Foreskin keratinocyte (primary cell): ENCODE measurements at places on chromosomes 6 and 20. TPM values are rescaled to one million over a fixed set of nuclear protein-coding genes. Genes with fewer than 3 reads are reported as not detected.

The RNF144B gene
- total RNA-seq = 17.5 and 18.0 TPM in 2 replicates

The CCN6 gene
- 0.11 and 0.37 TPM in 2 replicates for total RNA-seq

The GTSF1L gene
- total RNA-seq = not detected in 2 replicates

The FOXF2 gene
- total RNA-seq = 0.11 and 0.14 TPM in 2 replicates

The KIAA1755 gene
- 0.07 and 0.10 TPM in 2 replicates for total RNA-seq

The CDSN gene
- total RNA-seq = 0.88 and 1.3 TPM in 2 replicates

The TRIM15 gene
- not detected in 2 replicates for total RNA-seq

The TMEM244 gene
- not detected in 2 replicates for total RNA-seq

The TRIM31 gene
- total RNA-seq = 0.04 TPM in 1 of 2 replicates, not detected in the other

The SUMO4 gene
- 0.44 and 0.56 TPM in 2 replicates for total RNA-seq

The RBPJL gene
- total RNA-seq = not detected in 2 replicates

The MATN4 gene
- 0.10 TPM in 1 of 2 replicates, not detected in the other for total RNA-seq

The CLPSL1 gene
- not detected in 2 replicates for total RNA-seq

The GRIK2 gene
- not detected in 2 replicates for total RNA-seq

The LY6G6F gene
- not detected in 2 replicates for total RNA-seq
